Activated T-cell treated with anti-CD3 and anti-CD28 coated beads for 48 hours (primary cell): ENCODE measurements at places on chromosomes 16 and 17.

DNA sequence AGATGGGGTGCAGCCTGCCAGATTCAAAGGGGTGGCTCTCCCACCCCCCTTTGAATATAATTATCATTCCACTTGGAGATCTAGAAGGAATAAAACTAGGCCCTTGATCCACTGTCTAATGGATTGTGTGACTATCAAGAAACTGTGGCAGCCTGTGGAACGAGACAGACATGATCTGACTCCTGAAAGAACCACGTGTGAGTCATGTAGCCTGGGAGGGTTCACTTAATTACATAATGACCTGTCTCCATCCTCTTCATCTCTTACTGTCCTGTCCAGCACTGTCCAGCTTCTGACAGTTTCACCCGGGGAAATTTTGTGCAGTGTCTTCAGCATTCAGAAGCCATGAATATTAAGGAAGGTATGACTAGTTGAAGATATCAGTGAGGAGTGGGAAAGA is 43.3 kb upstream of the CDH13 start:
- DNase-seq = no peak

- no peak for DNase-seq
These were observed 163.2 kb upstream of the RPL38 start for GRCh38 chr17:74040291-74040690.

DNA sequence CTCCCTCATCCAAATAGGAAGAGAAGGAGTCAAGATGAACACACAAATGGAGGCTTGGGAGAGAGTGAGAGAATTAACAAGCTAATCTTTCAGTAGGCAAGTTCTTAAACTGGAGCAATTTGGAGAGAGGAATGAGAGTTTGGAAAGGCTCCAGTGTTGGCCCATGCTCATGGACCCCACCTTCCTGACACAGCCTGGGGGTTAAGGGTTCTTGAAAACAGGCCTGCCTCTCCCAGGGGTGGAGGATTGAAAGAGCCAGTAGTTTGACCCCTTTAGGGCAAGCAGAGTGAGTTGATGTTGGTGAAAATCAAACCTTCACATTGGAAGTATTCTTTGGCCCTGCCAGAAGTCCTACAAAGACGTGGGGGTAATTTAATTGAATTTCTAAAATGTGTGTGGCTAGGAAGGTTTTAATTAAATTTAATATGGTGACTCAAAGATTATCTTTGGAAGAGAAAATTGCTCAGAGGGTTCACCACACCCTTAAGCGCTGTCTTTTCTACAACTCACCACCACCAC is 5.8 kb downstream of the HOXB3 start:
- no peak for DNase-seq

GRCh38 chr16:694863-695354 is 4.7 kb upstream of the WDR24 start:
- no peak for DNase-seq

DNA sequence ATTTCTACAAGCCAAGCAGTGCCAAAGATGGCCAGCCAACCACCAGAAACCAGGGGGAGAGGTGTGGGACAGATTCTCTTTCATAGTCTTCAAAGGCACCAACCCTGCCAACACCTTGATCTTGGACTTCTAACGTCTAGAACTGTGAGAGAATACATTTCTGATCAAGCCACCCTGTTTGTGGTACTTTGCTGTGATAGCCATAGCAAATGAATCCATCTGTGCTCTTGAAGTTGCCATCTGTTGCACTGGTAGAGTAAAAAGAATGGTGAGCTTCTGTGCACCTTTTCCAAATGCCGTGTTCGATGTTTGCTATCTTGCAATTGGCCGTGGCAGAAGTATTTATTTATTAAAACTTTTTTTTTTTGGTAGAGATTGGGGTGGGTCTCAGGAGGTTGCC is 16.7 kb upstream of the ADGRG1 start:
- DNase-seq = no peak

GRCh38 chr17:74601944-74602572 is 10.0 kb upstream of the CD300LD start:
- peak; percentile 15 for DNase-seq
